T-helper 17 cell (primary cell): ENCODE measurements at places on chromosomes 11 and 22. TPM values are rescaled to one million over a fixed set of nuclear protein-coding genes. Genes with fewer than 3 reads are reported as not detected.

DNA sequence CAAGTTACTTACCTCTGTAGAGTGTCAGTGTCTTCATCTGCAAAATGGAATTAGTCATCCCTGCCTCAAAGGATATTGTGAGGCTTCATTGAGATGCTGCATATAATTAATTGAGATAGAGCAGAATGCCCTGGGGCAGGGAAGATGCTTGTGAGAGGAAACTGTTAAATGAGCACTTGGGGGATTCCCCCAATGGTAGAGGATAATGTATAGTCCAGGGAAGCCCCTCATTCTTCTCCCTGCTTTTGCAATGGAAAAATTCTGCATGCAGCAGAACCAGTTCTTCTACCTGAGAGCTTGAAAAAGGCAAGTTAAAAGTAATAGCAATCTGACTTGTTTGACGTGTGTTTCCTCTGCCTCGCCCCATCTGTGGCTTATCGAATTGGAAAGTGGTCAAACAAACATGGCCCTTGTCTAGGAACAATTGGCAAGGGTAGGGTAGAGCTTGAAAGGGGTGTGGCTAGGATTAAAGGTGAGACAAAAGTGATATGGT is 90.9 kb downstream of the NAV2 start:
- DNase-seq, result no peak

Gene APOA5
- total RNA-seq, result not detected

GRCh38 chr11:35763301-35763700 is 100.7 kb downstream of the TRIM44 start:
- DNase-seq, result no peak

Gene OR5B17
- not detected for total RNA-seq

Gene WBP2NL
- total RNA-seq, result 1.7 TPM

Gene OPCML
- not detected for total RNA-seq

DNA sequence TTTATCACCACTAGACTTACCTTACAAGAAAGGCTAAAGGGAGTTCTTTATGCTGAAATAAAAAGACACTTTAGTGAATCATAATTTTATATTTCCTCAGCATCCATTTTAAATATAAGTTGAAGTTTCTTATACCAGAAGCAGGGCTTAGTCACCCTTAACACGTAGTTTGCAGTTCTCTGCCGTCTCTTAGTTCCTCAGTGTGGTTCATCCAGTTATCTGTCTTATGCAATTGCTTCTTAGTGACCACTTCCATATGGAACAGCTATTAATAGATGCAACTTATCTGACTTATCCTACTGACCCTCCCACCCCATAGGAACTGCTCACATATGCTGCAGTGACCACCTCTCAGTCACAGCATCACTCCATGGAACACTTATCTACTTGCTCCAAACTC is 11.7 kb upstream of the SLC36A4 start:
- no peak for DNase-seq

- DNase-seq, result no peak
These were observed 1.4 kb upstream of the TCN2 start for GRCh38 chr22:30605449-30606110.

Gene DBX1
- total RNA-seq, result not detected
